ENCODE measurements at places on chromosomes 6 and 20.

GRCh38 chr6:56536536-56536935, 106.2 kb downstream of the DST start:
- no peak for DNase-seq

DNA sequence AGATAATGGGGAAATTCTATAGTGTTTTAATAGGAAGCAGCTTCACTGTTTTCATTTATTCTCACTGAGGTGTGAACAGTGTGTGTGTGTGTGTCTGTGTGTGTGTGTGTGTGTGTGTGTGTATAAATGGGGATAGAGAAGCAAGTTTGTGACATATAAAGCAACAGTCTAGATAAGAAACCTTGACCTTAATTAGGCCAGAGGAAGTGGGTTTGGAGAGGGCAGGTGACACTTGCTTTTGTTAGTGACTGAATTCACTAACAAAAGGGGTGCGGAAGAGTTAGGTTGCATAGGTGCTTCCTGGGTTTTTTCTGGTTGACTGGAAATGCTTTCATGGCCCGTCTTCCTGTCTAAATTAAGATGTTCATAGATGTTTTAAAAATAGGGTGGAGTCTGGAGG, 515.7 kb upstream of the FLRT3 start:
- no peak for DNase-seq

DNA sequence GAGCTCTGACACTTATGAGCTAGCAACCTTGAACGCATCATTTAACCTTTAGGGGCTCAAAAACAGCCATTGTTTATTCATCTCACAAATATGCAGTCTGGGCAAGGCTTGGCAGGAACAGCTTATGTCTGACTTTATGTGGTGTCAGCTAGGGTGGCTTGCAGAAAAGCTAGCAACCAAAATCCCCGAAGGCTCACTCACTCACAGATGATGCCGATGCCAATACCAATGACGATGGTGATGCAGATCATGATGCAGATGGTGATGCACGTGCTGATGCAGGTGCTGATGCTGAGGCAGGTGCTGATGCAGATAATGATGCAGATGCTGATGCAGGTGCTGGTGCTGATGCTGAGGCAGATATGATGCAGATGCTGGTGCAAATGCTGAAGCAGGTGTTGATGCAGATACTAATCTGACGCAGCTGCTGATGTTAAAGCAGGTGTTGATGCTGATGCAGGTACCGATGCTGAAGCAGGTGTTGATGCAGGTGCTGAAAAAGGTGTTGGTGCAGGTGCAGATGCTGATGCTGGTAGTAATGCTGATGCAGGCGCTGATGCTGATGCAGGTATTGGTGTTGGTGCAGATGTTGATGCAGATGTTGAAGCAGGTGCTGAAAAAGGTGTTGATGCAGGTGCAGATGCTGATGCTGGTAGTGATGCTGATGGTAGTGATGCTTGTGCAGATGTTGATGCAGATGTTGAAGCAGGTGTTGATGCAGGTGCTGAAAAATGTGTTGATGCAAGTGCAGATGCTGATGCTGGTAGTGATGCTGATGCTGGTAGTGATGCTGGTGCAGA, 195.6 kb downstream of the NFATC2 start:
- no peak for DNase-seq

- no peak for DNase-seq
Measured at GRCh38 chr20:18543932-18544331, 23.3 kb upstream of the SMIM26 start.

- peak; percentile 58 for DNase-seq
Measured at GRCh38 chr20:62143957-62144825, 622 bp downstream of the SS18L1 start.

DNA sequence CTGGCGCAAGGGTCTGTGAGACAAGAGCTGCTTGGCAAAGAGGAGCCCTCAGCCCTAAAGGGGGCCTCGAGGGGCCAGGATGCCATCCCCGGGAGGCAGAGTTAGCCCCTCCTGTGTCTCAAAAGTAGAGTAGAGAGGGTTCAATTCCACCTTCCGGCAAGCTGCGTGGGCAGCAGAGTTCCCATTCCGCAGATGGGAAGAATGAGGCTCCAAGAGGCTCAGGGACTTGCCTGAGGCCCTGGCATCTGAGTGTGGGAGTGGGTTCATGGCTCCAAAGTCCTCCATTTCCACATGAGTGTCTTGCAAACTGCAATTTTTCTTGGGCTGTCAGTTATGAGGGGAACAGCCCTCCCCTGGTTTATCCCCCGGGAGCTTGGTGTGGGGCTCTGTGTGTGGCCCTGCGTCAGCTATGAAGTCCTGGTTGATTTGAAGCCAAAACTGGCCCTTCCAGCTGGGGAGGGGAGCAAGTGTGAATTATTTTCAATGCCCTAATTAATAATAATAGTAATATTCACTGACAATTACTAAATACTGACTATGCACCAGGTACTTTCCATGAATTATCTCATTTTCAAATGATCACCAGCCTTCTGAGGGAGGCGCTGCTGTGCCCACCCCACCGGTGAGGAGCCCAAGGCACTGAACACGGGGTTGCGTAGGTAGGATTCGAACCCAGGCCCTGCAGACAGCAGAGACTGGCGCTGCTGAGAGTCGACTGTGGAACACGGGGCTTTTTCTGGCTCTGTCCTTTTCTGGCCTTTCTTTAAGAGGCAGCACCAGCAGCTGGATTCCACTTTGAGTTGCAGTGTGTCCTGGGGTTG, 153.0 kb upstream of the PTPN1 start:
- DNase-seq, result no peak

- DNase-seq, result no peak
Measured at GRCh38 chr20:289693-290083, 862 bp downstream of the C20orf96 start.

DNA sequence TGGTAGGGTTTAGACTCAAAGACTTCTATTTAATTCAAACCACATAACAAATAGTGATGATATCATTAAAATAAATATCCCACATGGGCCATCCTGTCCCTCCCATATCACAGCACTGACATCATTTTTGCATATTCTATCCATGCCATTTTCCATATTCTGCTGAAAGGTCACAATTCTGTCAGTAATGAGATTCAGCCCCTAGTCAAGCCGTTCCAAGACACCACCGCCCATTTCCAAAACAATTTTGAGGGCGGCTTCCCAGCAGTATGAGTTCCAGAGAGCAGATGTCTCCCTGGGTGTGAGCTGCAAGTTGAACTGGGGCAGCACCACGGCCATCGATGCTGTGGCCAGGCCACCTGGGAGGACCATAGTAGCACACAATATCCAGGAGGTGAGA, 65.1 kb upstream of the PLEKHG1 start:
- DNase-seq, result no peak

DNA sequence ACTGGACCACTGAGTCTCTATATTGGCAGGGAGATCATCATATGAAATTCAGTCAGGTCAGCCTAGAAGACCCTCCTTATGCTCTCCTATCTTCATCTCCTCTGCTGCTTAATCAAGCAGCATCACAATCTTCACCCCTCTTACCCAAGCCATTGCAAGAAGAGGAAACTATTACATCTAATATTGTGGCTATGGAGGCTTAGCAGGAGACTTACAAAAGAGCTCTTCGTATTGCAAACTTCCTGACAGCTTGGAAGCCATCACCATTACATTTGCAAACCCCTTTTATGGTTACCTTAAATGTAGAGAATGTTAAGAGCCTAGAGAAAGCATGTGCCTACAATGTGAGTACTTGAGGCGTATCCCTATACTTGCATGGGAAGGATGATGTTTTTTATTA, 87.2 kb upstream of the STXBP5 start:
- DNase-seq, result no peak

DNA sequence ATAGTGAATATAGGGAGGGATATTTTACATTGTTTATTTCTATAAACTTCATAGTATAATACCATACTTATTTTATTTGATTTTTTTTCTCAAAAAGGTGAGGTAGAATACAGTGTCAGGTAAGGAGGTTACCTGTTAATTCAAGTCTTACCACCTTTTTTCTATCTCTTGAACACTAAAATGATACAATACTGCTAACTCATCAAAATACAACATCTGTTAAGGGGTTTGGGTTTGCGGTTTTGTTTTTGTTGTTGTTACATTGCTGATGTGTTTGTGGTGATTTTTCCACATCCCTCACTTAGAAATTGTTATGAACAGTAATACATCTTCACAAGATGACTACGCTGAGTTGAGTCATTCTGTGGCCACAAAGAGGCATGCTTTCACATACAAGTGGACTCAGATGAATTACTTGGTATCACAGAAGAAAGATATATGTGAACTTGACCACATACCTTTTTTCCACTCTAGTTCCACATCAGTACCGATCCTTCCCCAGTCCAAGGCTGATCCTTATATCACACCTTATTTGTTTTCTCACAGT, 139.4 kb upstream of the ID4 start:
- DNase-seq, result no peak

DNA sequence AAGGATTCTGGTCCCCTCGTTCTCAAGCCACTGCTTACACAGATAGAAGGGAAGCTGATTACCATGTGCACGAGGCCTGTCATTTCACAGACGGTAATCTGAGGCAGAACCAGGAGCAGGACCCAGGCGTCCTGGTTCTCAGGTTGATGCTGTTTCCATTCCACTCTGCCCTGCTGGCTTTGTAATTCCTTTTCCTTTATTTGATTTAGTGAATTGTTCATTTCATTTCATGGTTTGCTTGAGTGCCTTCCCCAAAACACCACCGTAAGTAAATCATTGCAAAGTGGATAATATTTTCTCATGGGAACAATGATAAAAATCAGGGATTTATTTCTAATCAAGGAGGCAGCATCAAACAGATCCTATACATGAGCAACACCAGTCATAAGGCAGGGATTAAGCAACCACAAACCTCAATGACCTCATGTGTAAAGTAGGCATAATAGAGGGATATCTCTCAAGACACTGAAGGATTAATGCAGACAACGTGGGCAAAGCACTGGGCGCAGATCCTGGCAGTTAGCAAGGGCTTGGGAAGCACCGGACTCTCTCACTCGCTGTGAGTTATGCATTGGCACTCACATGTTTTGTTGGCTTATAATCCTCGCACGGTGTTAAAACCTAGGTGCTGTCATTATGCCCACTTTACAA, 229.5 kb upstream of the FOXQ1 start:
- no peak for DNase-seq

DNA sequence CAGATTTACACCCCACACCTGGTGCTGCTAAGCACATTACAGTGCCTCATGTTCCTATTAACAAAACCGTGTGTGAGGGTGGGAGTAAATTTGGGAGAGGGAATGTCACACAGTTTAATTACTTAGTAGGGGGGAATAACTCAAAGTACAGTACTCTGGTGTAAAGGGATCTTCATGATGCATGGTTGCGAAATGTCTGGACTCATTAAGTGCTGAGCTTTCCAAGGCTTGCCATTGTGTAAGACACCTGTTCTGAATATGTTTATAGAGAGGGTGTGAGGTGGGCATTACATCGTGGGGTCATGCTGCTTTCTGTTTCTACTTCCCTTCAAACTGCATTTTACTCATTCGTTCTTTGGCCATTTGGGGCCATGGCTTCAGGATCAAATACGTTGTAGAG, 181.2 kb downstream of the ADGRG6 start:
- no peak for DNase-seq

DNA sequence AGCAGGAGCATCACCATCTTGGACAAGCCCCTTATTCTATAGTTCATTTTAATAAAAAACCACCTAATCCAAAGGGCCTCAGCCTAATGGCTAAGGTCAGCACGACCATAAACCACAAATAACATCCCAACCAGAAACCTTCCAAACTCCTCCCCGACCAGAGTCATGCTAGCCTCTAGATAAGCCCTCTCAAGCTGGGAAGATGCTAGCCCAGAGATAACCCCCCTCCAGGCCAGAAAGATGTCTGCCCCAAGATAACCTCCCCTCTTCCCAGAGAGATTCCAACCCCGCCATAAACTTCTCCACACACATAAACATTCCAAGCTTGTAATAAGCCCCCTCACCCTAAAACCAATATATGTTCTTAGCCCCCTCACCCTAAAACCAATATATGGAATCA, 38.5 kb upstream of the OR14J1 start:
- no peak for DNase-seq

DNA sequence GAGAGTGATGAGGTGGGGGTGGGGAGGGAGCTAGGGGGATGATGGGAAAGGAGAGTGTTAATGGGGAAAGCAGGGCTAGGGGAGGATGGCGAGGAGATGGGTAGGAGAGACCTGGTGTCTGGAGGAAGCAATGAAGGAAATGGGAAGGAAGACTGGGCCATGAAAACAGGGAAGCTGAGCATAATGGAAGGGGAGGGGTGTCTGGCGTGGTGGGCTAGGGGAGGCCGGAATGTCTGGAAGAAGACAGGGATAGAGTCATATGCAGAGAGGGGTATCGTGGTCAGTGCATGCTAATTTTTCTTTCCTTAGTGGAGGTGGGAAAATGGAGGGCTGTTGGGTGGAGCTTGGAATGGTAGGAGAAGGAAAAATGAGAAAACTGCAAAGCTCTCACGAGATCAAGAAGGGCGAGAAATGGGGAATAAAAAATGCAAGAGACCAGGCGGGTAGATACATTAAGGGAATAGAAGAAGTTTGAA, 423 bp downstream of the KLHDC3 start:
- no peak for DNase-seq

DNA sequence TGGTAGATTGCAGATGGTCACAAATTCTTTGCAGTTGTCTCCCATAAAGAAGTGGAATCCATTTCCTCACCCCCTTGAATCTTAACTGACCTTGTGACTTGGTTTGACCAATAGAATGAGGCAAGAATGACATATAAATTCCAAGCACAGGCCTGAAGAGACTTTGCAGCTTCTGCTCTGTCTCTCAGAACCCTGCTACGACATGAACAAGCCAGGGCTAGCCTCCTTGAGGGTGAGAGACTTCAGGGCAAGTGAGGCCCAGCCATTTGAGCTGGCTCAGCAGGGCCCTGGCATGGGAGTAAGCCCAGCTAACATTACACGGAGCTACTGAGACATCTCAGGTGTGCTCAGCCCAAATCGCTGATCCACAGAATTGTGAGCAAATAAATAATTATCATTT, 216.3 kb upstream of the MAN1A1 start:
- DNase-seq, result no peak

DNA sequence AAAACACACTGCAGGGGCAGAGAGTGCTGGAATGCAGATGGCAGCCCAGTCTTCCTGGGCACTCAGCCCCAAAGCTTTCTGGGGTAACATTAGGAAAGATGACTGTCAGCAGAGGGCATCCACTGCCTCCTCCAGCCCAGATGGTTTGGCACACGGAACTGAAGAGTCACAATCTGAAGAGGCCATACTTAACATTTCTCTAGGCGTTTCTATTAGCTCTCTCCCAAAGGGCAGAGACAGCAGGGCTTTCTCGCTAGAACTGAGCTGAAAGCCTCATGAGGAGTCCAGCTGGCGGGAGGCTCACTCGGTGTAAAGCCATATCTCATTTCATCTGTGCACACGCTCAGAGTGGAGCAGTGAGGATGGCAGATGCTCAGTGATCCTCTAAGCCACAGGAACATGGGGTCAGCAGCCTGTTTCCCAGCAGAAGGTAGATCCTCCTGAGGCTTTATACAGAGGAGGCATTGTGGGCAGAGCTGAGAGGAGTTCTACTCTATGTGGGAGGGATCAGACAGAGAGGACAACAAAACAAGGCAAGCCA, 28.1 kb downstream of the ALDH8A1 start:
- DNase-seq, result no peak

DNA sequence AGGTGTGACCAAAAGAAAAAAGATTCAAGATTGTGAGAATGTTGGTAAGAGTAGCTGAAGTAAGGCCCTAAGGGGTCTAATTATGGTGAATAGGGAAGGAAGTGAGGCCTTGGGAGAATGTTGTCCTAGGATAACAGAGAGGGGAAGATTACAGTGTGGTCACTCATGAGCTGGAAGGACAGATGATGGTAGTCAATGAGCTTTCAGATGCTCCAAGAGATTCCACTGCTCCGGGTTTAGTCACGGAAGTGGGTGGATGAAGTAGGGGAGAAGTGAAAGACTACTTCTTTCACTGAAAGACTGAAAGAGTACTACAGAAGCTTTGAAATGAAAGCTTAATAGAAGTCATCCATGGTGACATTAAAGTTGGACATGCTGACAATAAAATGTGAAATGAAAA, 108.5 kb downstream of the MMS22L start:
- DNase-seq, result no peak

All from hematopoietic multipotent progenitor cell treated with erythropoietin and hydrocortisone succinate and interleukin-3 and kit ligand, for 15 days (in vitro differentiated cells).